NCI-H1694 treated with DMSO at 0.1 percent for 48 hours (cell line): ENCODE measurements at places on chromosomes 11 and 22.
A peak's percentile ranks its signal among the peaks of the same experiment; 100 is the strongest.

- no peak for DNase-seq
These were observed 795 bp upstream of the MSANTD4 start for GRCh38 chr11:106022795-106023275.

GRCh38 chr11:128574576-128575011, 12.8 kb downstream of the ETS1 start:
- DNase-seq: no peak

DNA sequence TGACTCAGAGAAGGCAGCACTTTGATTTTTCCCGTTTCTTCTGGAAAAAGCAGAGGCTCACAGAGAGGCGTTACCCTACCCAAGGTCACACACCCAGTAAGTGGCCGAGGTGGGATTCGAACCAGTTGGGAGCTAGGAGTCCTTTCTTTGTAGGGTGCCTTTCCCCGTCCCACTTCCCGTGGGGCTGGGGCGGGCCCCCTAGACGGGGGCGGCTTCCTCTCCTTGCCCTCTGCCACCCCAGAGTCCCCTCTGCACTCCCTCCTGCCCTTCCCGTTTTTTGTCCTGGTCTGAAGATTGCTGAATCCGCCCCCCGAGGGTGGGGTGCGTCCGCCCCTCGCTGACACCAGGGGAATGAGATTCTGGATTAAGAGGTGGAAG, 747 bp downstream of the TPCN2 start:
- no peak for DNase-seq

DNA sequence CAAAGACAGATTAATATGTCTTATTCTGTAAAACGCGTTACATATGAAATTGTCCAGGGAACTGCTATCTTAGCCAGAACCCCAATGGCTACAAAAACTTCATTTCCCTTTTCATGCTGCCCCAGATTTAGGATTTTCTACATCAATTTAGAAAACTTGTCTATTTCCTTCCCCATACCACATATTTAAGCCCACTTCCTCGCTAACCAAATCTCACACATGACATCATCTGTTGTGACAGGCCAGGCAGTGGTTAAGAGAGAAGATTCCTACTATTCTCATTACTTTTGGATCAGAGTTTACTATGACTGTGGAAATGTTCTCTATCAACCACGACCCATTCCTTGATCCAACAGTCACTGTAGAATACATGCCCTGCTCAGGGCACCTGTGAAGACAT, 15.9 kb downstream of the CCDC82 start:
- DNase-seq: no peak

DNA sequence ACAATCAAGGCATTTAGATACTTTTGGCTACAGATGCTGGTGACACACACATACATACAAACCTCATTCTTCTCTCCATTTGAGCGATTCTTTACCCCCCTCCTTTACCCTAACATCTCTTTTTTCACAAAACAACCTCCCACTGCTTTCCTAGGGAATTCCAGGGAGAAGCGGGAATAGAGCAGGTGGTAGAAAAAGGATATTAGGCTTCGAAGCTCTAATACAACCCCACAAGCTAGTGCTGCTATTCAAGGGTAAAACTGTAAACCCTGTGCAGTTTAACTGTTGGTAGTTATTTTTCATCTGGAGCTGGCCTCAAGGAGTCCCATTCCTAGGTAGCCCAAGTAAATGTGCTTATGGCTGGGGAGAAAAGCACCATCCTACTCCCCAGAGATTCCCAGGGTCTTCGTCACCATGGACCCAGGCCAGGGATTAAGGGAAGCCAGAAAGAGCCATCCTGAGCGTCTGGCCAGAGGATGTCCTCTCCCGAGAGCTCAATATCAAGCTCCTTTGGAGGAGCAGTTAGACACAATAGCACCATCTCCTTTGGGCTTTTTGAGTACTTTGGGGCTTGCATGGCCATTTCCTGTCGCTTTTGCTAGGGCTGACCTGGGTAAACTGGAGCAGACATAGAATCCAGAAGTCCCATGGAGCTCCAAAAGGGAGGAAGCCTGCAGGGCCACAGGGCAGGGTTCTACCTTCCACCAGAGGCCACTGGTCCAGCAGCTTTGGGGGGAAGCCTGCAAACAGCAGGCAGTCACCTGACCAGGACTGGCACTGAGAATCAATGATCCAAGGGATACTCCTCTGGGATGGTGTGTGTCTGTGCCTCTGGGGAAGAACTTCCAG, 3.1 kb downstream of the MAML2 start:
- no peak for DNase-seq

GRCh38 chr11:1393038-1393710, 3.4 kb downstream of the BRSK2 start:
- no peak for DNase-seq

DNA sequence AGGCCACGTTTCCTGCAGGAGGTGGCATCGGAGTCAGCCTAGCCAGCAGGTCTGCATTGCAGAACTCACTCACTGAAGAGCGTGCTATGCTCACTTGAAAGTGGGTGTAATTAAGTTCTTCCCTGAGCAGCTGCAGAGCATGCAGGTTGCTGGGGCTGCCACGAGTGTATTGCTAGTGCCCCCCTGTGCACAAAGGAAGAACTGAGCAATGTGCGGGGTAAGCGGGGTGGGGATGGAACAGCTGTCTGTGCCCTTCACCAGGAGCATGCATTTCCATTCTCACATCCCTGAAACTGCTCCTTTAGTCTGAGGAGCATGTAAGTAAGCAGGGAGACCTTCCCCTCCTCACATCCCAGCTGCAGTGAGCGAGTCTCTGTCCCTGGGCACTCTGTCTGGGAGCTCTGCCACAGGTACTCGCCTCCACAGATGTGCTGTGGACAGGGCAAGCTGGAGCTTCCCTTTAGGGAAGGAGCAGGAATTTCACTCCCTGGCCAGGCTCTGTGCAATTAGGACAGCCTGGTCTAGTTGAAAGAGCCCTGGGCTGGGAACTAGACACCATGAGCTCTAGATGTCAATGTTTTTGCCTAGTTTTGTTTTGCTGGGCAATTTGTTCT, 1031.8 kb downstream of the NTM start:
- DNase-seq: peak; percentile 46

DNA sequence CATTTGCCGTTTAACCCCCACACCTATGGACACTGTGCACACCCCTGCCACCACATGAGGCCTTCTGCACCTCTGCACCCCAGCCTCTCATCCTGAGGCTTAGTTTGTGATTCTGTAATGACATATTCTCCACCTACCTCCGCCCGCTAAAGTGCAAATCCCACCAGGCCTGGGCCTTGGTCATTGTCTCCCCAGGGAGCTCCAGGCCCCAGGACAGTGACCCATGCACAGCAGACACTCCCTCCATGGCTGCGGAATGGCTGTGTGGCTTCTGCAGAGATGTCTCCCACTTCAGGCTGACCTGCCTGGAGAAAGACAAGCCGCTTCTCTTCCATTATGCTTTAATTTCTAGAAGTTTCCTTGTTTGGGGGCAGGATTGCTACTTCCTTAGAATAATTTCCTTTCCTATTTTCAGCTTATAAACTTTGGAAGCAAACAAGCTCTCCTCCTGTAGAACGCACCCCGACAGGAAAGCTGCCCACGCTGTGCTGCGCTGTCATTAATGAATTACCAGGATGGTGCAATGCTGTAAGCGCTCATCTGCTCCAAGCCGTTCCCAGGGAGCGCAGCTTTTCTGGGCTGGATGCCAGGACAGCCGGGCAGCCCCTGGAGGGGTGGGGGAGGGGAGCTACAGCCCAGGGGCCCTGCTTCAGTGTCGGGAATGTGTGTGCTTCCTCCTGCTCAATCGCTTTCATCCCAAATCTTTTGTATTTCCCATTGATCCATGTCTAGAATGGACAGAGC, 618.0 kb downstream of the BRD1 start:
- peak; percentile 87 for DNase-seq

- no peak for DNase-seq
These were observed 23.1 kb downstream of the PIH1D2 start for GRCh38 chr11:112050721-112051120.

DNA sequence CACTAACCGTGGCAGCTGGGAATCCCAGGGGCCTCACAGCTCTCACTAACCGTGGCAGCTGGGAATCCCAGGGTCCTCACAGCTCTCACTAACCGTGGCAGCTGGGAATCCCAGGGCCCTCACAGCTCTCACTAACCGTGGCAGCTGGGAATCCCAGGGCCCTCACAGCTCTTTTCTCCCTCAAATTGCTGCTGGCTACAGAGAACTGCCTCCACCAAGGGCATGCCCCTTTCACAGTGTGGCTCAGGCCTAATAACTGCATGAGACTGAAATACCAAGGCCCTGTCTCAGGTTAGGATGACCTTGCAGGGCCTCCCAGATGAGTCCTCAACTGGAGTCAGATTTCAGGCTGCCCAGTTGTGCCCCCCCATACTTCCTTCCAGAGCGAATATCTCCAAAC, 35.1 kb upstream of the GGTLC2 start:
- no peak for DNase-seq

GRCh38 chr11:19994672-19995071, 165.6 kb downstream of the DBX1 start:
- no peak for DNase-seq

GRCh38 chr11:102813484-102813883, 15.5 kb upstream of the MMP1 start:
- DNase-seq: no peak
